NCI-H82 (cell line): ENCODE measurements at places on chromosomes 16 and 17.
A peak's percentile ranks its signal among the peaks of the same experiment; 100 is the strongest.

DNA sequence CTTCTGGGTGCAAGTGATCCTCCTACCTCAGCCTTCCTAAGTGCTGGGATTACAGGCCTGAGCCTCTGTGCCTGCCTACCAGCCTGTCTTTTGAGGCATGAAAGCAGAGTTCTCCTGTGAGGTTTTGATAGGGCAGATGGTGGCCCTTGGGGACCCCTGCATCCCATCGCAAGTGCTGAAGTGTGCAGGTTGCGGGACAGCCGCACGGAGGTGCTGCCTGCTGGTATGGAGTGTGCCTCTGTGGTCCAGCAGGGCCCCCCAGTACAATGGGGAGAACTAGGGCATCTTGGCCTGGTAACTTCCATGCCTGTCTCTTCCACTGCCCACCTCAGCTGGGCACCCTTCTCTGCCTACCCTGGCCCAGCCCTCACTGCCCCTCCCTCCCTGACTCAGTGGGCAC is 9.9 kb upstream of the NDRG4 start:
- no peak for DNase-seq

DNA sequence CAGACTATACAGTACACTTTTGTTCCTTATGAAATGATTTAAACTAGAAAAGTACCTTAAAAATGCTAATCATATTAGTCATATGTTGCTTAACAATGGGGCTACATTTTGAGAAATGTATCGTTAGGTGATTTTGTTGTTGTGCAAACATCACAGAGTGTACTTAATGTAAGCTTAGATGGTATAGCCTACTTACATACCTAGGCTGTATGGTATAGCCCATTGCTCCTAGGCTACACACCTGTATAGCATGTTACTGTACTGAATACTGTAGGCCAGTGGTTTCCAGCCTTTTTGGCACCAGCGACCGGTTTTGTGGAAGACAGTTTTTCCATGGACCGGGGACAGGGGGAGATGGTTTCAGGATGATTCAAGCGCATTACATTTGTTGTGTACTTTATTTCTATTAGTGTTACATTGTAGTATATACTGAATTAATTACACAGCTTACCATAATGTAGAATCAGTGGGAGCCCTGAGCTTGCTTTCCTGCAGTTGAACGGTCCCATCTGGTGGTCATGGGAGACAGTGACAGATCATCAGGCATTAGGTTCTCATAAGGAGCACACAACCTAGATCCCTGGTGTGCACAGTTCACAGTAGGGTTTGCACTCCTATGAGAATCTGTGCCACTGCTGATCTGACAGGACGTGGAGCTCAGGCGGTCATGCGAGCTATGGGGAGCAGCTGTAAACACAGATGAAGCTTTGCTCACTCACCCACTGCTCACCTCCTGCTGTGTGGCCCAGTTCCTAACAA is 35.0 kb upstream of the MRC2 start:
- peak; percentile 11 for DNase-seq

DNA sequence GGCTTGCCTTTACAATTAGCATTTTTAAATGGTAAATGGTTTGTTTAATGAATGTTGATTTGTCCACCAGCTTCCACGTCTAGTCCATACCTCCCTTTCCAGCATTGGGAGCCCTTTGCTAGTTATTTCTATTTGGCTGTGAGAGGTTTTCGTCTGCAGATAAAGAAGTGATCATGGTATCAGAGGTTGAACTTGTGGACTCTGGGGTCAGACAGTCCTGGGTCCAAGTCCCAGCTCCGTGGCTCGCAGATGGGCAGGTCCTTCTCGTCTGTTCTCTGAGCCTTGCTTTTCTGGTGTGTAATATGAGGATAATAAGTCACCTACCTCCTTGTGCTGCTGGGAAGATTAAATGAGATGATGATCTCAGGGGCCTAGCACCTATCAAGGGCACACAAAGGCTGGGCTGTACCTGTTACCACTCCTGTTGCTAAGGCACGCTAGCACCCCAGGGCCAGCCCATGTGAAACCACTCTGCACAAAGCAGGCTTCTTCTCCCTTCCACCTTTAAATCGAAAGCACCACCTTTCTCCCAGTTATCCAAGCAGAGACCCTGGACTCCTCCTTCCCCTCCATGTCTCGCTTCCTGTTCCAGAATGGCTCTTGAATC is 103.9 kb downstream of the GNAO1 start:
- no peak for DNase-seq

GRCh38 chr17:40124279-40125141 is 2.7 kb downstream of the MSL1 start:
- DNase-seq: no peak

DNA sequence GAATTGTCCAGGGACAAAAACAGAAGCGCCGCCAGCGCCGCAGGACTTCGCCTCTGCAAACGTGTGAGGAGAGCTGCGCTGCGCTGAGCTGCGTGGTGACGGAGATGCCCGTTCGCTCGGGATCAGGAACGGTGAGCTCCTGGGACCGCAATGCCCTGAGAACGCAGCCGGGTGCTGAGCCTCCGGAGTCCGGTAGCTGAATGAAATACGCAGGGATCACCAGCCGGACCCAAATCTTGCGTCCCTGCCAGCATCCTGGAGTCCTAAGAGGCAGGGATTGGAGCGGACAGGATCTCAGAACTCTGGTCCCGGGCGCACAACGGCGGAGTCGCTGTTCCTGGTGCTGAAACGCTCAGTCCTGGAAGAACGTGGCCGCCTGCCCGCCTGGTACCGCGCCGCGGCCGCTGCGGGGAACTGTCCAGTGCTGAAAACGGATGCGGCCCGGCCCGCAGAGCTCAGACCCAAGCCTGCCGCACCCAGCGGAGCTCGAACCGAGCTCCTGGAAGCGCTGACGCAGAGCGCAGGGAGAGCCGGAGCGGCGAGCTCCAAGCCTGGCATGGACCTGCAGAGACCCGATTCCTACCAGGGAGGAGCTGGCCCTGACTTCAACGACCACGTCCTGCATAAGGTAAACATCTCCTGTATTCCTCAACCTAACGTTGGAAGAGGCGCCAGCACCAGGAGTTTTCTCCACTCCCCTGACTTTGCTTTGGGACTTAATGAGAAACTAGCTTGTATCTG is 41.5 kb downstream of the CD300LF start:
- peak; percentile 63 for DNase-seq

- DNase-seq: no peak
Measured at GRCh38 chr17:4008082-4008435, 43.8 kb upstream of the ATP2A3 start.

DNA sequence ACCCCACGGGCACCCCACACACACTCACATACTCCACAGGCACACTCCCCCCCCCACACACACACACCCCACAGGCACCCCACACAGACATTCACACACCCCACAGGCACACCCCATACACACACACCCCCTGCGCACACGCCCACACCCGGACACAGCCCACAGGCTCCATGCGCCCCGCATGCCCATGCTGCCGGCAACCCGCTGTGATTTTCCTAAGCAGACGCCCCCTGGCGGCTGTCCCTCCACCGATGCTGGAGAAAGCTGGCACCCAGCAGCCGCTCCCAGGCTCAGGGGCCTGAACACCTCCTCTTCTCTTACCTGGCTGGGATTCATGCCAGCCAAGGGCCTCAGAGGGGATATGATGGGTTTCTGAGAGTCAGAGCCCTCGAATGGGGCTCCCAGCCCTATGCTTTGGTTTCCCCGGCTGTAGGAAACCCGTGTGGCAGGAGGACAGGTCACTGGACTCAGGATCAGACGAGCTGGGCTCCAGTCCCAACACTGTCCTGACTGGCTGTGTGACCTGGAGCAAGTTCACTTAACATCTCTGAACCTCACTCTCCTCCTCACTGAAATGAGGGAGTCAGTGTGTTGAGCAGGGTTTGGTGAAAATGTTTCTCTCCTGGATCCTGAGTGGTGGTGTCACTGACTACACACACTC is 19.6 kb upstream of the TNFRSF13B start:
- peak; percentile 90 for DNase-seq

GRCh38 chr16:1494129-1494640 is 1.0 kb downstream of the TELO2 start:
- DNase-seq: peak; percentile 48

DNA sequence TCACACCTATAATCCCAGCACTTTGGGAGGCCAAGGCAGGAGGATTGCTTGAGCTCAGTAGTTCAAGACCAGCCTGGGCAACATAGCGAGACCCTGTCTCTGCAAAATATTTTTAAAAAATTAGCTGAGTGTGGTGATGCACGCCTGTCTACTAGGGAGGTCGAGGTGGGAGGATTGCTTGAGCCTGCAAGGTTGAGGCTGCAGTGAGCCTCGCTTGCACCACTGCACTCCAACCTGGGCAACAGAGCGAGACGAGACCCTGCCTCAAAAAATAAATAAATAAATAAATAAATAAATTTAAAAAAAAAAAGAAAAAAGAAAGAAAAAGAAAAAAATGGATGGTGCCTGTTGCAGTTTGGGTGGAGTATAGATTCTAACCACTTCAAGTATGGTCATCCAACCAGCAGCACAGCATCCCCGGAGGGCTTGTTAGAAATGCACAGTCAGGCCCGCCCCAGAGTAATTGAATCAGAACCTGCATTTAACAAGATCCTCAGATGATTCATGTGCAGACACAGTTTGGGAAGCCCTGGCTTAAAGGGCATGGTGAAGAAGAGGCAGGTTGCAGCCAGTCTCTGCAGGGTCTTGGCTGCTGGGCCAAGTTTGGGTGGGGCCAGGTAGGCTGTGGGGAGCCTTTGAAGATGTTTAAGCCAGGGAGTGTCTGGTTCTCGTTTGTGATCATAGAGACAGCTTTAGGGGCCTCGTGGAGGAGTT is 40.8 kb downstream of the MRC2 start:
- peak; percentile 29 for DNase-seq

DNA sequence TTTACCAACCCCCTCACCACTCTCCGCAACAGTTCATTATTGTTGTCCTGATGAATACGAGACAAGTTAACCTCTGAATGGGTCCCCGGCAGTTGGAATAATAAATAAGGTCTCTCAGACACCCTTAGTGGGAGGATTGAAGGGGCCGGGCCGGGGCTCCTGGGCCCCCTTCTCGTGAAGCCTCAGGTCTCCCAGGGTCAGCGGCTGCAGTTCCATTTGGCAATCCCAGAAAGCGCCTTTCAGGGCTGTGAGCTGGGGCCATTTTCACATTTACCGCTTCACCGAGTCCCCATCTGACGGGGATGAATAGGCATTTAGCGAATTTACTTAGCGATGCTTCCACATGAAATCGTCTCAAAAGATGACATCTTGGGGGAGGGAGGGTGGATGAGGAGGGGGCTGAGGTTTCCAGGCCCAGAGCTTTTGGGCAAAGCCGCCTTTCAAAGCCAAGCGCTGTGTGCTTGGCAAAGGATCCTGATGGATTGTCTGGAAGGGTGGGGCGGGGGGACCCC is 309.8 kb downstream of the XYLT1 start:
- DNase-seq: peak; percentile 54

GRCh38 chr16:23435500-23435899 is 17.5 kb downstream of the COG7 start:
- peak; percentile 82 for DNase-seq

DNA sequence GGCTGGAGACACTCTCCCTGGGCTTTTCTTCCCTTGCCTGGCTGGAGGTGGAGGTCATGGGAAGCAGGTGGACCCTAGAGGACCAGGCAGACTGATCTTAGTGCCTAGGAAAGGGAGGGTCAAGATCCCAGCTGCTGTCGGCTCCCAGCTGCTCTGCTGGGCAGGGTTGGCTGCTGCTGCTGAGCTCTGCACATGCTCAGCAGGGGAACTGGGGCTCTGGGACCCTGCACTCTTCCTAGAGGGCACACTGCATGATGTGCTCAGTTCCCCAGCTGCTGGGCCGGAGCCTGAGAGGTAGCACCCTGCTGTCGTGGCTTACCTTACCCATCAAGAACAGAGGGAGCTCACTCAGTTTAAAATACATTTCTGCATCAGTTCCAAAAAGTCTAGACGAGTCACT is 34.3 kb downstream of the VAC14 start:
- DNase-seq: no peak

DNA sequence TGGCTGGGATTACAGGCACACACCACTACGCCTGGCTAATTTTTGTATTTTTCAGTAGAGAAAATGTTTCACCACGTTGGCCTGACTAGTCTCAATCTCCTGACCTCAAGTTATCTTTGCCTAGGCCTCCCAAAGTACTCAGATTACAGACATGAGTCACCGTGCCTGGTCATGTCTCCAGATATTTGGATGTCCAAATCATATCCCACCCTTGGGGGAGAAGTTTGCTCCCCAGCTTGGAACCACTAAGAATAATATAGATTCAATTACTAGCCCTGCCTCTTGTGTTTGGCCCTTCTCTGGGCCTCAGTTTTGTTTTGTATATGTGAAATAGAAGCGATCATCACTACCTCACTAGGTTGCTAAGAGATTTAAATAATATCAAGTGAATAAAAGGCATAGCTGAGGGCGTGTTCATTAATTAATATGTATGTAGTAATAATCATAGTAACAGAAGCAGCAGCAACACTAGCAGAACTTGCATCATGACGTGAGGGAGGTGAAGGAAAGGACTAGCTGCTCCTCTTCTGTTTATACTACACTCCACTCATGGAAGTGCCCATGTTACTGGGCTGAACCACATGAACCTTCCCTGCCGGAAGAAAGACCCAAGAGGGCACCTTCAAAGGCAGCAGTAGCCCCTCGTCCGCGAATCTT is 253.6 kb upstream of the XYLT1 start:
- no peak for DNase-seq

DNA sequence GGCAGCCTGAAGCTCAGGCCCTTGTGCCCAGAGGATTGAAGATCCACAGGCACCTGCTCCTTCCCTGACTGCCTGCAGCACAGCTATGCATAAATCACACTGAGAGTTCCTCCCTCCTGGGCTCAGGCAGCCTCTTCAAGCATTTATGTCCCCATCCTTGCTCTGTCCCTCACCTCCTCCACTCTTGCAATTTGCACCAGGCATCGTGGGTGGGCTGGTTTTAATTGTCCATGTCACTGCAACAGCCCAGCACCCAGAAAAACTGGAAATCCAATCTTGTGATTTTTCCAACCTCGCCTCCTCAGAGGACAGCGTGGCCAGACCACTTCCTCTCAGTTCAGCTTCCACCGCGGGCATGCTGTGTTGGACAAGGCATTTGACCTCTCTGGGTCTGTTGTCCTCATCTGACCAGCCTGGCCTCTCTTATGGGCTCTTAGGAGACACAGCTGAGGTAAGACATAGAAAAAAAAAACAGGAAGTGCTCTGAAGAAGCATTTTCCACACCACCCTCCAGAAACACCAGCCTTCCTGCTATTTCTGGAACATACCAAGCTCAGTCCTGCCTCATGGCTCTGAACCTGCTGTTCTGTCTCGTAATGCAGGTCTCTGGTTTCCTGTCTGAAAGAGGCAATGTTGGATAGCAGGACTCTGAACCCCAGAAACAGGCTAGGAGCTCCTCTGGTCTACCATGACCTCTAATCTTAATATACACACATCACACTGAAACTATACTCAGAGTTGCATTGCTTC is 8.3 kb downstream of the TMEM114 start:
- no peak for DNase-seq
